ENCODE measurements at places on chromosomes 2 and 18.

- no peak for DNase-seq
Measured at GRCh38 chr18:57148263-57148662, 1.4 kb downstream of the BOD1L2 start.

- no peak for DNase-seq
Measured at GRCh38 chr2:195532628-195533271, 124.3 kb upstream of the SLC39A10 start.

- no peak for DNase-seq
Measured at GRCh38 chr2:109203246-109204011, 74.4 kb downstream of the SH3RF3 start.

- no peak for DNase-seq
Measured at GRCh38 chr2:44098050-44098449, 70.6 kb upstream of the PPM1B start.

- DNase-seq = no peak
Measured at GRCh38 chr2:80322311-80322920, 17.9 kb upstream of the LRRTM1 start.

DNA sequence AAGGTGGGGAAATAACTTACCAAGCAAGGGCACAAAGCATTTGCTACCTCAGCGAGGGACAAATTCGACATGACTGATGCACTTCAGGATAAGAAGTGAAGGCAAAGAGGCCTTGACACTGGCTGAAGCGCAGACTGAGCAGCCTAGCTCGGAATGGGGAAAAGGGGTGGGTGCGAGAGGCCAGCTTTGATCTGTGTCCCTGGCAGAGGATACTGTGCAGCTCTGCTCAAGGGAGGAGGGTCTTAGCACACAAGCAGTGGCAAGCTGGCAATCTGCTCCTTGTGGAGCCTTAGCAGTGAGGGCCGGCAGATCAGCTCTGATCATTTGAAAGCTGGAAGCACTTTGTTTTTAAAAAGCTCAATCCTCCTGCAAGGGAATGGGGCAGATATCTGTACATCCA, 222.3 kb downstream of the ZBTB7C start:
- DNase-seq = no peak

DNA sequence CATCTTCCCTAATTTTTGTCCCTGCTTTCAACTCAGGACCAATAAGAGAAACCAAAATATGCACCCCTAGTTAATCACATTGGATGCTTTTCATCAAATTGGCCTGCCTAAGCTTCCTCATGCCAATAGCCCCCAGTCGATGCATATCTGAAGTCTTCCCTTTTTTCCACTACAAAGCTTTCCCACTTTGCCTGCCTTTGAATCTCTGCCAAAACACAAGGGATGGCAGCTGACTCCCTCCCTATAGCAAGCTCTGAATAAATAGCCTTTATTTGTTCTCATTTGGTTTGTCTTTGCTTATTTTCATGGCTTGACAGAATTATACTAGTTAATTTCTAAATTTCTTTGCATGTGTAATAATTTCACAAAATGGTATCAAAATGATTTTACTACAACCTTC, 621.2 kb downstream of the MBD2 start:
- no peak for DNase-seq

- DNase-seq = no peak
Measured at GRCh38 chr2:23660237-23660636, 266.7 kb downstream of the ATAD2B start.

- DNase-seq = no peak
Measured at GRCh38 chr2:207504513-207505170, 25.1 kb upstream of the CREB1 start.

DNA sequence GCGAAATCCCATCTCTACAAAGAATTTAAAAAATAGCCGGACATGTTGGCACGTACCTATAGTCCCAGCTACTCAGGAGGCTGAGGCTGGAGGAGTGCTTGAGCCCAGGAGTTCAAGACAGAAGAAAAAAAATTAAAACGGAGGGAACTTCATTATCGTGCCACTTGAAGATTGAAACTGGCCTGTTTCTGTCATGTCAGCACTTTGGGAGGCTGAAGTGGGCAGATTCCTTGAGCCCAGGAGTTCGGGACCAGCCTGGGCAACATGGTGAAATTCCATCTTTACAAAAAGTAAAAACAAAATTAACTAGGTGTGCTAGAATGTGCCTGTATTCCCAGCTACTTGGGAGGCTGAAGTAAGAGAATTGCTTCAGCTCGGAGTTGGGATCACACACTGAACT, 3.0 kb upstream of the TEX44 start:
- no peak for DNase-seq

DNA sequence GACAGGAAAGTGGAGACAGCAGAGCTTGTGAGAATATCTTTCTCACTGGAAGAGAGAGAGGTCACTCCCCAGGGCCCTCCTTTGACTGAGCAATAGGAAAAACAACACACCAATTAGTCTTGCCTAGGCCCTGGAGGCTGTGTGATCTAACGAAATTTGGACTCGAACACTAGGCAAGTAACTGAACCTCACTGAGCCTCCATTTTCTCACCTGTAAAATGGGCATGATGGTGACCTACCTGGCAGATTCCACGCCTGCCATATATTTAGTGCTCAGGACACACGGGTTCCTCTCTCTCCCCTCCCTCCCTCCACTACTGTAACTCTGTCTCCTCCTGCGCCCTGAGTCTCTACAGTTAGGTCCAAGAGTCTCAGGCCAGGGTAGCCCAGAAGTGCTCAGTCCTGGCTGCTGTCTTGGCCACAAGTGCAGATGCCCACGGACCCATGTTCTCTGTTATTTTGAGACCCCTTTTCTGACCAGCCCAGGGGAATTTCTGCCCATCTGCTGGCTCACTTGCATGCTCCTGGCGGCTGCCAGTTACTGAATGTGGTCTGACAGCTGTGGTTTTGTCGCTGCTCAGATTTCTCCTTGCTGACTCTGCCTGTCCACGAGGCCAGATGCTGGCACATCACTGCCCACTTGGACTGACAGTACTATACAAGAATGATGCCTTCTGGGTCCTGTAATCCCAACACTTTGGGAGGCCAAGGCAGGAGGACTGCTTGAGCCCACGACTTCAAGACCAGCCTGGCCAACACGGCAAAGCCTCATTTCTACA, 9.6 kb upstream of the GIGYF2 start:
- no peak for DNase-seq

DNA sequence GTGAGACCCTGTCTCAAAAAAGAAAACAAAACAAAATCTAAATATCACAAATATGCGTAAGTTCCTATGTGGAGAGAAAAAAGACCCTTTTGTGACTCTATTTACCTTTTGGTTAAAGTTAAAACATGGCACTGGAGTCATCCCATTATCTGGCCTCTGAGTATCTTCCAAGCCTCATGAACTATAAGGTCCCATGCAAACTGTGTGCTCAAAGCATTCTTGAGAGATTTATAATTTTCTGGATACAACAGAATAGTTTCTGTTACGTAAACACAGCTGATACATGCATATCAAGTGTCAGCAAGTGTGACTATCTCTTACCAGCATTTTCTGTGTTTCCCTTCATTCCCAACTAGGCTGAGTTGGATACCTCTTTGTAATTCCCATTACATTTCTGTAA, 8.8 kb upstream of the NOSTRIN start:
- no peak for DNase-seq

GRCh38 chr18:79944126-79944731, 7.2 kb downstream of the SLC66A2 start:
- no peak for DNase-seq

DNA sequence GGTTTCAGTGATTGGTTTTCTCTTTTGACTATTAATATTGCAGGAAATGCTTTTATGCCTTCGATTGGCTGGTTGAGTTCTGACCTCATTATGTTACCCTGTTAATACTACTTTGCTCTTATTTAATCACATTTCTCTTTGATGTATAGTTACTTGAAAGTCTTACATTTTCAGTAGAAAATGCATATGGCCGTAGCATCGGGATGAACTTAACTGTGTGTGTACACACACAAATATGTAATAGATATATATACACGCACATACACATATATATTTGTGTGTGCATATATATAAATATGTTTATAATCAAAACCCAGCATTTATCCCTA, 1.6 kb downstream of the EPC2 start:
- DNase-seq = no peak

DNA sequence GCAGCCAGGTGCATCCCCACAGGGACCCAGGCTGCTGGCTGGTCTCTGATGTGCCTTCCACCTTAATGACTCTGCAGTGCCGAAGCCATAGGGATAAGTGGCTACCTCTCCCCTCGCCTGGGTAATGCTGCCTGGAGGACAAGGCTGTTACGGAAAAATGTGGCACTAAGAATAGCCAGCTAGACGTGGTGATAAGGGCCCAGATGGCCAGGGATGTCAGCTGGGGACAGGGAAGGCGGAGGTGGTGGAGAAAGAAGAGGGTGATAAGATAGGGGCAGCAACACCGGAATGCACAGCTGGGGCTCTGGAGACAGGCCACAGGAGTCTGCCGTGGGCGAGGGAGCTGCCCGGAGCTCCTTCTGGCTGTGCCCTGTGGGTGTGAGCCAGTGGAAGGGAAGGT, 170.6 kb downstream of the FHOD3 start:
- DNase-seq = no peak
